Amygdala (tissue), 56 donors: ENCODE measurements at places on chromosomes 3 and 15.

DNA sequence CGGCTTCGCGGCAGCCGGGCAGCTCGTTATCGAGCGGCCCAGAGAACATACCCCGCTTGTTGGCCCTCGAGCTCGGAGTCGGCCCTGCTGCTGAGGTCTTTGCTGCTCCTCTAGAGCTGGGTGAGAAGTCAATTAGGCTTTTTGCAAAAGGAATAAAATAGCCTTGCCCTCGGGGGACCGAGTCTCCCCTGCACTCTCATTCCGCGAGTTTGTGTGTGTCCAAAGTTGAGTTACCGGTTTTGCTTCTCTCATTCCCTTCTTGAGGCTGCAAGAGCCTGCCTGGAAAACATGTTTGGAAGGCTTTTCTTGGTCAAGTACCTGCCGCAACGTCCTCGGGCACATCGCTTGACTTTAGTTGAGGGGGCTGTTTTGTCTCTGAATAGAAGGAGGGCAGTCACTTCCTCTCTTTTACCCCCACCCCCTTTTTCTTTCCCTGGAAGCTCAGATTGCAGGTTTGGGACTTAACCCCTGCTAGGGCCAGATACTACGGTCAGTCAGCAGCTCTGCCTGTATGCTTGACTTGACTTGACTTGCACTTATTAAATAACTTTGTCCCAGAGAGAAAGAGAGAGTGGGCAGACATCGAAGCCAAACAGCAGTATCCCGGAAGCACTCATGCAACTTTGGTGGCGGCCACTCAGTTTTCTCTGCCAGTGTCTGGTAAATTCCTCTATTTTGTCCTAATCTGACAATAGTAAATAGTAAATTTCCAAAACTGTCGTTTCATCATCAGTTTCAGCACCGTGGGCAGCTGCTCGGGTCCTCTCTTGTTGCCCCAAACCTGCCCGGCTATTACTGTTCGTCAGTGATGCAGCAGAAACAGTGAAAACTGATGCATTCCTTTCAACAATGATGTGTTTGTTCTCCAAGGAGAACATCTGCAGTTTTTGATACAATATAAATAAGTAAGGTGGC lies 609 bp downstream of the RNF13 start:
- DNase-seq, result no peak

DNA sequence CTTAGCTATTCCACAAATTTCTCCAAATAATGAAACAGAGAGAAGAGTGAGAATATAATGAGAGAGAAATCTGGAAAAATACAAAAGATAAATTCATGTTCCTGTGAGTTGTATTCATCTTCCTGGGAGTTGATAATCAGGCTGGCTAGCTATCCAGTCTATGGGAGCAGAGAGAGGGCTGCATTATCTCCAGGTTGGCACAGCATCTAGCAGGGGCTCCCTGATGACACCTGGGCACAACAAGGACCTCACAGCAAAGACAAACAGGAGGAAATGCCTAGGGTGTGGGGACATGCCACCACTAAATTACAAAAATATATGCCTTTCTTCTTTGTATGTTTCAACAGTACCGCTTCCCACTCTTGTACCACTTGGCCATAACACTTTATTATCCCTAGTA lies 1.9 kb downstream of the EHD4 start:
- no peak for DNase-seq

DNA sequence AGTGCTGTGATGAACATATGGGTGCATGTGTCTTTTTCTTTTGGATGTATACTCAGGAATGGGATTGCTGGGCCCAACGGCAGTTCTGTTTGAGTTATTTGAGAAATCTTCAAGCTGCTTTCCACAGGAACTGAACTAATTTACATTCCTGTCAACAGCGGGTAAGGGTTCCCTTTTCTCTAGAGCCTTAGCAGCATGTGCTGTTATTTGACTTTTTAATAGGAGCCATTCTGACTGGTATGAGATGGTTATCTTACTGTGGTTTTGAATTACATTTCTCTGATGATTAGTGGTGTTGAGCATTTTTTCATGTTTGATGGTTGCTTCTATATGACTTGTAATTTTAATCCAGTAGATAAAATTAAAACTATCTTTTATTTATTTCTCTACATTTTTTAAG lies 1168.6 kb upstream of the ALCAM start:
- no peak for DNase-seq

- DNase-seq, result no peak
Measured at GRCh38 chr3:152202976-152203626, 65.6 kb upstream of the MBNL1 start.

DNA sequence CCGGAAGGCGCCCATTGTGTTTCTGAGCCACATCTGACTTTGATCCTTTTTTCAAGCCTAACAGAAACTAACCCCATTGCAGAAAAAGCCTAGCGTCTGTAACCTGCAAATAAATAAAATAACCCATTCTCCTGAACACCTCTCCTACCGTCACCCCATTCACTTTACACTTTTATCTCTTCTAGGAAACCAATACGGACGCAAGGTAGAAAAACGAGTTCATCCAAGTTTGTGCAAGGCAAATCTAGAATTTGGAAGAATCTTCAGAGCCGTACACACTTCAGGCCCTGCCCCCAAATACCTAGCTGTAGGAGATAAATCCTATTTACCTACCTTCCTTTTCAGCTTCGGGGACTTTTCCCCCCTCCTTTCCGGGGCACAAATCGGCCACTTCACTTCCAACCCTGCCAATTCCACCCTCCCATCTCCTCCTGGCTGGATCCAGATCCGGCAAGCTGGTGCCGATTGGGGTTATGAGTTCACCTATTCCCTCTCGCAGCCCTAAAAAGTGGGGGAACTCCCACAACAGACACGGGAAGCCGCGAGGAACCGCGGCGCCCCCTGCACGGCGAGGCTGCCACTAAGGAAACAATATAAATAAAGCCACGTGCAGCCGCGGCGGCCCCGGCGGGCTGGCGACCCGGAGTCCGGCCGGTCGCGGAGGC lies 987 bp downstream of the PRTG start:
- DNase-seq, result no peak

DNA sequence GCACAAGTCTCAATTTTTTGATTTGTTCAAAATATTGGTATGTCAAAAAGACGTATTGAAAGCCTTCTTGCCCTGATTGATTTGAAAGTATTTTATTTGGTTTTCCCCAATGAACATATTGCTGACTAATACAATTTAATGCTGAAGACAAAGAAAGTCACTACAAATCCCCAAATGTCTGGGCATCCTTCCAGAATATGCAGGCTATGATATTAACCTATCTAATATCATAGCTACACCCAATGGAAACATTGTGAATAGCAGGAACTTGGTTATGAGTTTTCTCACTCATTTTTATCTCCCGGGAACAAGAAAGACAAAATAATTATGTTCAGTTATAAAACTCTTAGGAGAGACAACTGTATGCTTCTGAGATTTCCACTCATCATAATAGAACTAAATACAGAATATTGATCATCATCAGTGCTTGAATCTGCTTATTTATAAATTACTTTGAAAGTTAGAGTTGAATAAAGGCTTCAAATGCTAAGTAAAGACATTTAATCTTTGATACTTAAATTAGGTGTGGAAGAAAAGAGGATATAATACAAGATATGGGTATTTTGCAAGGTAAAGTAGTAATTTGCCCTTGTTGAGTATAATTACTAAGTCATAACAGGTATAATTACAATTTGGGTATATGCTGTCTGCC lies 483.9 kb downstream of the RBMS3 start:
- no peak for DNase-seq

DNA sequence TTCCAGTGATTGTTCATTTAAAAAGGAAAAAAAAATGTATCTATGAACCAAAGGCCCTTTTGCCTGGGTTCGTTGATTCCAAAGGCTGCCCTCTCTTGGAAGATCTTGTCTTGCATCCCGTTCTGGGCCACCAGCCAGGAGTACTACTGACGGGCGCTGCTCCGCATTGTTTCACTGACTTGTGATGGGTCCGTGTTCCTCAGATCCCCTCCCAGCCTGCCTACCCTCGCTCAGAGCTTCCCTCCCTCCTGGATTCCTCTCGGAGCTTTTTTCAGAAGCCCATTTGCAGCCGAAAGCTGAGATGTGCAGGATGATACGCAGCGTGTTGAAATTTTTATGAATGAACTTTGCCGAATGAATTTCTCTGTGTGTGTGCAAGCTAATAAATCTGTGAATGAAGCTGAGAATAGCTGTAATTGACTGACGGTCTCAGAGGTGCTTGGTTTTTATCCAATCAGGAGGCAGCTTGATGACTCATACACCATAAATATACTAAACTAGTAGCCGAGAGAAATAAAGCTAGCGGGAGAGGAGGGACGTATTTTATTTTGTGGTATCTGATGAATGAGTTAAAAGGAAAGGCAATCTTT lies at the start of gene SHC4:
Gene SHC4, minus strand, starts transcription at position 396 of the 590 bp plus-strand sequence. CDS start 904 bp downstream, outside the sequence.
- peak; percentile 57 for DNase-seq

DNA sequence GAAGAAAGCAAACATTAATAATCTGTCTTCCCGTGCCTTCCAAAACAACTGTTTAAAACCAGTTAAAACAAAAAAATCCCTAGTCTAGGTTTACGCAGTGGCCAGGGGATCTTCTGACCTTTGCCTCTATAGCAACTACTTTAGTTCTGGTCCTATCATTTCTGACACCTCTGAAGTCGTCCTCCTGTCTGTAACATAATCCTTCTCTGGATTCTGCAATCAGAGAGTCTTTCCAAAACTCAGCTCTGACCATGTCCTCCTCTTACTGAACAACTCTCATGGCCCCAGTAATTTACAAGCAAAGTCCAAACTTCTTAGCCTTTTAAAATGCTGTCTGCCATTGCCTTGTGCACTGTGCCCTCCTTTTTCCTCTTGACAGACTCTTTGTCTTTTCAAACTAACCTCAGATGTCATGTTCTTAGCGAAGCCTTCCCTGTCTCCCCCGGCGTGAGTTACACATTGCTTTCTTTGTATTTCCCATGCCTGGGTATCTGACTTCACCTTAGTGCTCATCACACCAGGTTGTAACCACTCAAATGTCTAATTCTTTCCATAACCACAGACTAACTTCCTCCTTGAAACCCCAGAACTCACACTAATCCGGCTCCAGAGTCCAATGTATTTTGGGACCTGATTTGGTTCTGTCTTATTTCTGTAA lies 105.2 kb upstream of the BNIP2 start:
- no peak for DNase-seq

DNA sequence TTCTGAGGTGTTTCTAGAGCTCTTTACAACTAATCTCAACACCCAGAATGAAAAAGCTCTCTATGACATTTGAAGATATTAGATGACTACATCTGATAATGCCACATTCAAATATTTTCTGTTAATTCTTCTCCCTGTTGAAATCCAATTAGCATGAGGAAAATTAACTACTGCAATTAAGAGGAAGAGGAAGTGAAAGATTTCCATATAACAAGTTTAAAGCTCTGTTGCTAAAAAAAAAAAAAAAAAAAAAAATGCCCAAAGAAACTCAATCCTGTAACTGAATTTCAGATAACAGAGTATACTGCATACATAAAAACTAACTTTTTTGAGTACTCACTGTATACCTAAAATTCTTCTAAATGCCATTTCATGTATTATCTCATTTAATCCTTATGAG lies 109.8 kb downstream of the TNIK start:
- DNase-seq, result no peak
